ENCODE measurements at places on chromosomes 4 and X. TPM values are rescaled to one million over a fixed set of nuclear protein-coding genes. Genes with fewer than 3 reads are reported as not detected.
A peak's percentile ranks its signal among the peaks of the same experiment; 100 is the strongest.

- no peaks in the 10 kb centered on the region for H3K27me3 ChIP-seq
- DNase-seq = no peak
- H3K4me1 ChIP-seq = no peaks in the 10 kb centered on the region
- H3K36me3 ChIP-seq = peaks cover 4% of the 10 kb centered on the region
- no peak overlapping the region for H3K27ac ChIP-seq
- no peak overlapping the region for H3K4me3 ChIP-seq
Measured at GRCh38 chr4:88779431-88779830, 81.8 kb upstream of the NAP1L5 start.

GRCh38 chr4:47752214-47752613, 85.7 kb downstream of the CORIN start:
- no peak for DNase-seq
- H3K4me1 ChIP-seq = no peaks in the 10 kb centered on the region
- H3K27ac ChIP-seq = no peak overlapping the region
- H3K27me3 ChIP-seq = no peaks in the 10 kb centered on the region
- no peaks in the 10 kb centered on the region for H3K36me3 ChIP-seq

GRCh38 chrX:121258545-121258944, 211.1 kb downstream of the GLUD2 start:
- no peak overlapping the region for H3K4me3 ChIP-seq
- no peaks in the 10 kb centered on the region for H3K4me1 ChIP-seq
- no peak overlapping the region for H3K27ac ChIP-seq
- no peaks in the 10 kb centered on the region for H3K27me3 ChIP-seq

The APOO gene
- 9.9 TPM for total RNA-seq

GRCh38 chr4:6763330-6763851, 19.1 kb upstream of the KIAA0232 start:
- H3K27me3 ChIP-seq = no peaks in the 10 kb centered on the region
- no peak overlapping the region for H3K4me3 ChIP-seq
- H3K27ac ChIP-seq = no peak overlapping the region
- H3K4me1 ChIP-seq = peaks cover 7% of the 10 kb centered on the region
- H3K36me3 ChIP-seq = no peaks in the 10 kb centered on the region

- DNase-seq = no peak
- no peak overlapping the region for H3K4me3 ChIP-seq
- H3K36me3 ChIP-seq = no peaks in the 10 kb centered on the region
- H3K4me1 ChIP-seq = no peaks in the 10 kb centered on the region
- H3K27me3 ChIP-seq = no peaks in the 10 kb centered on the region
Measured at GRCh38 chr4:113555868-113556267, 205.7 kb downstream of the CAMK2D start.

The TMEM271 gene
- total RNA-seq = not detected

DNA sequence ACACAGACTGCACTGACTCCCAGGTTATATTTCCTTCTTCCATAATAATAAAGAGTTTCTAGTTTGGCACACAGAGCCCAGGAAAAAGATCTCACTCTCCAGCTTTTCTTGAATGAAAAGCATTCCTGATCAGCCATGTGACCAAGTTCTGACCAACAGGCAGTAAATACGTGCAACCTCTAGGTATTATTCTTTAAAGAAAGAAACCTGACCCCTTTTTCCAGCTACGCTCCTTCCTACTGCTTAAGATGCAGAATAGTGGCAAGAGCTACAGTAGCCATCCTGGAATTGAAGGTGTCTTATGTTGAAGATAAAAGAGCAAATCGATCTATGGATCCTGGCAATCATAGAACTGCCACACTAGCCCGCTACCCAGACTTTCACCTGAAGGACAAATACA, 76.7 kb downstream of the LRBA start:
- H3K4me3 ChIP-seq = no peak overlapping the region
- no peaks in the 10 kb centered on the region for H3K27me3 ChIP-seq
- peaks cover 15% of the 10 kb centered on the region for H3K4me1 ChIP-seq
- no peak overlapping the region for H3K27ac ChIP-seq
- no peak for DNase-seq
- no peaks in the 10 kb centered on the region for H3K36me3 ChIP-seq

- DNase-seq = no peak
- no peaks in the 10 kb centered on the region for H3K27me3 ChIP-seq
- H3K4me3 ChIP-seq = no peak overlapping the region
- no peak overlapping the region for H3K27ac ChIP-seq
- H3K36me3 ChIP-seq = no peaks in the 10 kb centered on the region
Measured at GRCh38 chr4:162015090-162015489, 148.7 kb downstream of the FSTL5 start.

DNA sequence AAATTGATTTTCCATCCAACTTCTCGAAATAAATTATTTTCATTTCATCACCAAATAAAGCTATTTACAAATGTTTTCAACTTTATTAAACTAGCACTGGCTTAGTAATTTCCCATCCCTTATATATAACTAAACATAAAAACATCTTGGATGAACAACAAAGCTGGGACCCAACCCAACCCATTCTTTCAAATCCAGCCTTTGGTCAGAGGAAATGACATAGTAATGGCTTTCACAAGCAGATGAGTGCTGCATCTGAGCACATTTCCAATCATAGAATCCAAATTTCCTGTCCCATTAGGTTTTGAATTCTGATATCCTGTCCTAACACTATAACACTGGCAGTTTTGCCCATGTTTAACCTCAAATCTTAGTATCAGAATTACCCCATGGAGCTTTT, 7.9 kb upstream of the EMCN start:
- DNase-seq = no peak
- H3K36me3 ChIP-seq = no peaks in the 10 kb centered on the region
- H3K27ac ChIP-seq = no peak overlapping the region
- no peak overlapping the region for H3K4me3 ChIP-seq
- H3K4me1 ChIP-seq = no peaks in the 10 kb centered on the region
- no peaks in the 10 kb centered on the region for H3K27me3 ChIP-seq

The MAGEA2B gene
- total RNA-seq = not detected

DNA sequence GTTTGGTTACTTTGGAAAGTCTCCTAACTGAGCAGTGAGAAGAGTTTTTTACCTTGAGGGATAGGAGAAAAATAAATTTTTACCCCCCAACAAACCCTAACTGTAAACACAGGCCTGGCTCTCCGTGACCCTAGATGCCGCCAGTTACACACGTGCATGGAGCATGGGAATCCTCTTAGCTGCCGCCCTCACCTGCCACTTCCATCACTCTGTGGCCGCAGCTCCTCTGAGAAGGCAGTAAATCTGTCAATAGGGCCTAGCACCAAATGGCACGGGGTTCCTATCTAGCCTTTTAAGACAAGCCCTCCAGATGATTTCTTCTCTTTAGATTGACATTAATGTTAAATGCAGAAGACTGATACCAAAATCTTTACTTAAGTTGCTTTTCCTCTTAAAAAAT, 330.3 kb upstream of the FAM241A start:
- no peaks in the 10 kb centered on the region for H3K27me3 ChIP-seq
- no peak for DNase-seq
- H3K27ac ChIP-seq = no peak overlapping the region
- H3K4me3 ChIP-seq = no peak overlapping the region
- no peaks in the 10 kb centered on the region for H3K4me1 ChIP-seq

- no peaks in the 10 kb centered on the region for H3K4me1 ChIP-seq
- no peak for DNase-seq
- H3K36me3 ChIP-seq = no peaks in the 10 kb centered on the region
Measured at GRCh38 chrX:24760363-24761000, 66.8 kb downstream of the POLA1 start.

DNA sequence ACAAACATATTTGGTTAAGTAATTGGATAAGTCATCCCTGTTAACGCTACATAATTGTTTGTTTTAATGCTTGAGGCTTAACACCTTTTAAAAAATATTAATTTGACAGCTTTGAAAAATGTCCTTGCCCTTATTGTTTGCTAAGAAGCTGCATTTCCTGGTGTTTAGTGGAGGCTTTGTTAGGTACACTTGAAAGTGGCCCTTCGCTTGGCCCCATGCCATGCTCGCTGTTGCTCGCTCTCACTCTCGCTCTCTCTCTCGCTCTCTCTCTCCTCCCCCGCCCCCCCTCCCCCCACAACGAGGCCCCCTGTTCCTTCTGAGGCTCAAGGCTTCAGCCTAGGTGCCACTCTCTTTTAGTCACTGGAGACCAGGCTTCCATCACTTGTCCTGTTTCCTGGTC, 139.6 kb downstream of the DCLK2 start:
- no peaks in the 10 kb centered on the region for H3K36me3 ChIP-seq
- peaks cover 14% of the 10 kb centered on the region for H3K4me1 ChIP-seq
- no peak overlapping the region for H3K4me3 ChIP-seq
- no peak for DNase-seq
- H3K27ac ChIP-seq = no peak overlapping the region

GRCh38 chrX:118976599-118977340, 2.4 kb downstream of the LONRF3 start:
- no peaks in the 10 kb centered on the region for H3K36me3 ChIP-seq
- H3K27ac ChIP-seq = peak overlapping the region; percentile 84
- H3K4me3 ChIP-seq = no peak overlapping the region
- DNase-seq = peak; percentile 67
- peaks cover 29% of the 10 kb centered on the region for H3K4me1 ChIP-seq
- no peaks in the 10 kb centered on the region for H3K27me3 ChIP-seq

DNA sequence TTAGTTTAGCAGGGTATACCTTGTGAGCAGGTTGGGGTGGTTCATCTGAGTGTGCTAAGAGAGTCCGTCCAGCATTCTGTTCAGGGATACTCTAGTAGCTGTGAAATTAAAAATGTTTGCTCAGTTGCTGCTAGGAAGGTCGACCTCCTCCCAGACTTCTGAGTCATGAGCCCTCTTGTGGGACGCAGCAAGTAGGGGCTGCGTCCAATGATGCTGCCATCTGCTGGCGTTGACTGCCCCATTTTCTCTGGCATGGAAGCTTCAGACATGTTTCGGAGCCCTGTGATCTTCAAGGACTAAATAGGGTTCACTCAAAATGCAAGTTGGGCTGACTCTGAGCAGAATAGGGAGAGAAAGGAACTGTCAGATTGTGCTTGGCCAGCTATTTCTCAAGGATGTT, 201.0 kb upstream of the ARSJ start:
- peaks cover 4% of the 10 kb centered on the region for H3K4me1 ChIP-seq
- no peaks in the 10 kb centered on the region for H3K27me3 ChIP-seq
- no peak for DNase-seq
- H3K27ac ChIP-seq = no peak overlapping the region
- no peaks in the 10 kb centered on the region for H3K36me3 ChIP-seq
- no peak overlapping the region for H3K4me3 ChIP-seq

GRCh38 chrX:10761447-10761846, 141.1 kb upstream of the MID1 start:
- no peak for DNase-seq
- H3K27ac ChIP-seq = no peak overlapping the region

GRCh38 chr4:48949518-48950219, 36.4 kb upstream of the CWH43 start:
- H3K4me3 ChIP-seq = no peak overlapping the region
- no peak overlapping the region for H3K27ac ChIP-seq
- H3K27me3 ChIP-seq = no peaks in the 10 kb centered on the region

DNA sequence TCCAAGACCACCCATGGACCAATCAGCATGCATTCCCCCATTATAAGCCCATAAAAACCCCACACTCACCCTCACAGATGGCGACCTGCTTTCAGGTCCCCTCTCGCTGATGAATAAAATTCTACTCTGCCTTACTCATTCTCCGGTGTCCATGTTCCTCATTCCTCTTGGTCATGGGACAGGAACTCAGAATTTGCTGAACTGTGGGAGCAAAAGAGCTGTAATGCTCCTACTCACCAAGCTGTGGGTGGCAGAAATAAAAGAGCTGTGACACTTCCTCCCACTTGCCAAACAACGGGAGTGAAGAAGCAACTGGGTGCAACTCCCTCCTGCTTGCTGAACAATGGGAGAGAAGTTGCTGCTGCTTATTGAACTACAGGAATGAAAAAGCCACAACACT, 168.5 kb upstream of the PCDH18 start:
- no peaks in the 10 kb centered on the region for H3K4me1 ChIP-seq
- no peaks in the 10 kb centered on the region for H3K27me3 ChIP-seq
- no peak overlapping the region for H3K4me3 ChIP-seq
- H3K27ac ChIP-seq = no peak overlapping the region

GRCh38 chrX:1521459-1521956, 15.5 kb downstream of the P2RY8 start:
- no peak overlapping the region for H3K4me3 ChIP-seq
- no peaks in the 10 kb centered on the region for H3K27me3 ChIP-seq
- H3K4me1 ChIP-seq = no peaks in the 10 kb centered on the region
- DNase-seq = peak; percentile 29
- H3K36me3 ChIP-seq = no peaks in the 10 kb centered on the region

The BMP3 gene
- not detected for total RNA-seq

- no peaks in the 10 kb centered on the region for H3K27me3 ChIP-seq
- H3K4me3 ChIP-seq = no peak overlapping the region
- DNase-seq = no peak
- peaks cover 13% of the 10 kb centered on the region for H3K4me1 ChIP-seq
- H3K36me3 ChIP-seq = no peaks in the 10 kb centered on the region
Measured at GRCh38 chrX:47618923-47619485, 653 bp downstream of the SYN1 start.

- no peaks in the 10 kb centered on the region for H3K4me1 ChIP-seq
- H3K27ac ChIP-seq = no peak overlapping the region
- H3K36me3 ChIP-seq = no peaks in the 10 kb centered on the region
- no peak for DNase-seq
Measured at GRCh38 chrX:83916525-83916924, 55.6 kb downstream of the CYLC1 start.

The TNMD gene
- 0.99 TPM for total RNA-seq

The TMEM31 gene
- not detected for total RNA-seq

DNA sequence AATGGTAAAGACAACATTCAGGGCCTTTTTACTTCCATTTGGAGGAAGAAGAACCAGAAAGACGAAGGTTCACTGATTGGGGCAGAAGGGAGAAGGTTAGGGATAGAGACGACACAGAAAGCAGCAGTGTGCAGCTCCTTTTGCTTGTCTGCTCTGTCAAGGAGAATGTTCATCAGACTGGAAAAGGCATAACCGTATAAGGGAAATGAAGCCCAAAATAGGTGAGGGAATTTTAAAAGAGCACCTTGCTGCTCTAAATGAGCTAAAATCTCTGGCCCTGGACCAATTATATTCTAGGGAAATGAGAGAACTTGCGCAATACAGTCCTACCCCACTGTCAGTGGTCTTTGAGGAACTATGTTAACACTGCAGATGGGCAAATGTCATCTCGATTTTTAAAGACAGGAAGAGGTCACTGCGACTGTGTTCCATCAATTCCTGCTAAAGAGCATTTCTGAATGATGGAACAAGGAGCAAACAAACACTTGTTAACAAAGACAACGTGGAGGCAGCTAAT, 909.8 kb upstream of the FTHL17 start:
- H3K4me1 ChIP-seq = no peaks in the 10 kb centered on the region
- no peaks in the 10 kb centered on the region for H3K36me3 ChIP-seq
- no peak overlapping the region for H3K27ac ChIP-seq
- no peak overlapping the region for H3K4me3 ChIP-seq

GRCh38 chrX:75228854-75229253, 45.0 kb upstream of the UPRT start:
- no peaks in the 10 kb centered on the region for H3K4me1 ChIP-seq
- no peak for DNase-seq
- no peak overlapping the region for H3K27ac ChIP-seq
- H3K27me3 ChIP-seq = no peaks in the 10 kb centered on the region

The SLC35A2 gene
- total RNA-seq = 12.5 TPM

The SOWAHB gene
- total RNA-seq = 5.6 TPM
